ENCODE measurements at places on chromosomes 4 and X.

- DNase-seq, result peak; percentile 42
Observed at GRCh38 chr4:122450847-122451246, 5.7 kb downstream of the IL2 start.

DNA sequence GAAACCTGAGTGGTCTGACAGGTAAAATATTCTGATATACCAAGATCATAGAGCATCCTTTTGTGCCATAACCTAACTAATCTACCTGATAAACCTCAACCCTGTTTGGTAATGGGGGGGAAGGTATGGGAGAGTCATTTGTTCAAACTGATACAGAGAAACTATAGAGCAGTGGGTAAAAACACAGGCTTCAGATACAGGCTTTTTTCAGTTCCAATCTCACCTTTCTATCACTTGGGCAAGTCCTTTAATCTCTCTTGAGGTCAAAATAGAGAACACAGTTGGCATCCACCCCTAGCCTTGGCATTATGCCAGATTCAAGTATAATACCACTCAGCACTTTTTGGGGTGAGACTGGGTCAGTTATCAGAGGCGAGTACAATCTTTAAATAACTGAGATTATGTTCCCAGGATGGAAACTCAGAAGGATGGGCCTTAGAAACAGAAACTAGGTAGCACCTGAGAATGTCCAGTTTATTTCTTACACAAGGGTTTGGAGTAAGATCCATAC lies 880 bp upstream of the ETDC start:
- DNase-seq, result no peak

- DNase-seq, result no peak
Observed at GRCh38 chr4:101224358-101225218, 122.7 kb downstream of the PPP3CA start.

GRCh38 chr4:4868758-4869723 lies 9.6 kb downstream of the MSX1 start:
- no peak for DNase-seq

- no peak for DNase-seq
Observed at GRCh38 chr4:20895988-20896387, 195.7 kb downstream of the PACRGL start.

- DNase-seq, result no peak
Observed at GRCh38 chrX:15398874-15399273, 14.7 kb upstream of the VEGFD start.

- DNase-seq, result no peak
Observed at GRCh38 chr4:153521999-153522801, 56.0 kb downstream of the TMEM131L start.

- no peak for DNase-seq
Observed at GRCh38 chr4:120158046-120158445, 91.4 kb upstream of the MAD2L1 start.
